D341Med (cell line): ENCODE measurements at places on chromosomes 13 and 19.
A peak's percentile ranks its signal among the peaks of the same experiment; 100 is the strongest.

- DNase-seq: no peak
Measured at GRCh38 chr19:50649433-50650391, at the start of gene C19orf81. Gene C19orf81 (plus strand): TSS chr19:50649445. CDS start chr19:50649445, 0 bp downstream.

- no peak for DNase-seq
Measured at GRCh38 chr13:99383946-99384345, 76.7 kb upstream of the GPR183 start.

DNA sequence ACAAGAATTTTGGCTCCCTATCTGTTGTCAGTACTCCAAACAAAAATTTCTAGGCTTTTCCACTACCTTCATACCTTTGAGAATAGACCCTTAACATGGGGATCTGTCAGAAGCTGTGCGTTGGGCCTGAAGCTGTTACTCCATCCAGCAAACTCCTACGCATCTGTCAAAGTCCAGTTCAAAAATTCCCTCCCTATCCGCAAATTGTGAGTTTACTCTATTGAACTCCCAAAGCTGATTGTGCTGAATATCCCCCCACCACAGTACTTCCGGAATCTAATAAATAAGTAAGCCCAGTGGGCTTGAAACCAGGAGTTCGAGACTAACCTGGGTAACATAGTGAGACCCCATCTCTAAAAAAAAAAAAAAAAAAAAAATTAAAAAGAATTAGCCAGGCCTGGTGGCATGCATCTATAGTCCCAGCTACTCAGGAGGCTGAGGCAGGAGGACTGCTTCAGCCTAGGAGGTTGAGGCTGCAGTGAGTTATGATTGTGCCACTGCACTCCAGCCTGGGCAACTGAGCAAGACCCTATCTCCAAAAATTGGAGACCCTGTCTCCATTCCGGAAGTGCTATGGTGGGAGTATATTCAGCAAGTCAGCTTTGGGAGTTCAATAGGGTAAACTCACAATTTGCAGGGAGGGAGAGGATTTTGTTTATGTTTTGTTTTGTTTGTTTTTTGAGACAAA, 930 bp upstream of the FBN3 start:
- no peak for DNase-seq

DNA sequence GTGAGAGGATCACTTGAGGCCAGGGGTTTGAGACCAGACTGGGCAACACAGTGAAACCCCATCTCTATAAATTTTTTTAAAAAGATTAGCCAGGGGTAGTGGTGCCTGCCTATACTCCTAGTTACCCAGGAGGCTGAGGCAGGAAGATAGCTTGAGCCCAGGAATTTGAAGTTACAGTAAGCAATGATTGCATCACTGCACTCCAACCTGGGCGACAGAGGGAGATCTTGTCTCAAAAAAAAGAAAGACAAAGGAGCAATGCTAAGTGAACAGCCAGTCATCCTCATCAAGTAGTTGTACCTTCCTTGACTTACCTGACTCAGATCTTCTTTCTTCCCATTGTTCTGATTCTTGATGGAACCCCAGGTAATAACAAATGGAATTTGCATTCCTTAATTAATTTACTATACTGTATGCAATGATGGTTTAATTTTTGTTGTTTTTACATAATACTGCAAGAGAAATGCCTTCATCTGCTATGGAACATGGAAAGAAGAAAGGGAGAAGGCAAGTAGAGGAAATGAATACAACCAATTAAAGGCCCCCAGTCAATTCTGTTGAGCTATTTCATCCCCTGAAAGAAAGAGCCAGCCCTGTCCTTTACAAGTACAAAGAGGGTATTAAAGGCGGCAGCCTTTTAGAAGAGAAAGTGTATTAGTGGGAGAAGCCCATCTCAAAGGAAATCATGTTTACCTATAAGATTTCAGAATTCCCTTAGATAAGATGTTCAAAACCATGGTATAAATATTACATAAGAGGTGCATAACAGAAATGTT, 316.7 kb downstream of the DIAPH3 start:
- DNase-seq: no peak

GRCh38 chr13:42412812-42413483, 141.0 kb downstream of the AKAP11 start:
- DNase-seq: no peak

DNA sequence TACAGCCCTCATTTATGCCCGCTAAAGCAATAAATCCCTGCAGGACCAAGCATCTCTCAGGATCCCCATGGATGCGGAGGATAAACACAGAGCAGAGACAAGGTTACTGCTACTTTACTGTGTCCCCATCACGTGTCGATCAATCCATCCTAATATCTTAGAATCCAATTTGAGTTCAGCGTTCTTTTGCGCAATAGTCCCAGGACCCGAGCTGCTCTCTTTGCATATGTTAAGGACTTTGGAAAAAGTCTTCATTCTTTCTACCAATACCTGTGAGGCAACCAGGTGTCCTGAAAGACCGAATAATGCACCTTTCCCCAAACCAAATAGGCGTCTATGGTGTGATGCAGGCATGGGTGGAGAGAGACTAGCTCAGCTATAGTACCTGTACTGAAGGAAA, 38.0 kb upstream of the URAD start:
- no peak for DNase-seq

- DNase-seq: no peak
Measured at GRCh38 chr13:111636804-111637203, 316.4 kb downstream of the TEX29 start.

DNA sequence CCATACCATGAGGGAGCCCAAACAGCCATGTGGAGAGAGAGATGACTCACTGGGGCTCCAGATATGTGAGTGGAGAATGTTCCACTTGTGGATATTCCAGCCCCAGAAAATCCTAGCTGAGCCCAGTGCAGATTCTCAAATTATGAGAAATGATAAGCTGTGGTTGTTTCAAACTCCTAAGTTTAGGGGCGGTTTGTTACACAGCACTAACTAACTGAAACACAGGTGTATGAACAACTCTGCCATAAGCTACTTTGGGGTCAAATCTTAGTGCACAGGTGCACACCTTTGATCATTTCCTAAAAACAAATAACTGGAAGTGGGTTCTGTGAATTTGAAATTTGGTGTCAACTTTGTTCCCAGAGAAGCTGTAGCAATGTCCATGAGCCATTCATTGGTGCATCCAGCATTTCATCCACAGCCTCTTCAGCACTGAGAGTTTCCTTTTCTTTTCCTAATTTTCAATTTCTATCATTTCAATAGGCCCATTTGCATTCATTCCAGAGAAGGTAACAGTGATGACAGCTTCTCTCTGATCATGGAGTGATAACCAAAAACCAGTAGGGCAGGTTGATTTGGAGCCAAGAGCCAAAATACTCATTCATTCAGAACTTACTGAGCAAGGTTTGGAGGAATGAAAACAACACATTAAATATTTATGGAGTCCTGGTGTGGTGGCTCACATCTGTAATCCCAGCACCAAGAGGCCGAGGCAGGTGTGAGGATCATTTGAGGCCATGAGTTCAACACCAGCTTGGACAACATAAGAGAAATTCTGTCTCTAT, 8.8 kb upstream of the CLPP start:
- DNase-seq: no peak

GRCh38 chr13:97390941-97391600, 42.9 kb upstream of the RAP2A start:
- no peak for DNase-seq

DNA sequence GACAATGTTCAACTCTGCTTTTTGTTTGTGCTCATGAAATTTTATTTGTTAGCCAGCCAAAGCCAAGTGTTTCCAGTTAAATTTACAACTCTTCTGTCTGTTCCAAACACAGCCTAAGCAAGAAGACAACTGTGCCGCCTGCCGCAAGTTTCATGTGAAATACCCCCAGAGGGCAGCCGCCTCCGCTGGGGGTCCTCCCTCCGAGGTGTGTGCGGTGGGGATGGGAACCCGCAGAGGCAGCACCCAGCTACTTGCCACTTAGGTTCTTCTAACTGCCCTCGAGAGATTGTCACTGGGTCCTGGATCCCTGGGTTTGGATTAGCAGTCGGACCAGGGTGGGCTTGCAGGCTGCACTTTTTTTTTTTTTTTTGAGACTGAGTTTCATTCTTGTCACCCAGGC, 28.5 kb downstream of the ATP11A start:
- no peak for DNase-seq

DNA sequence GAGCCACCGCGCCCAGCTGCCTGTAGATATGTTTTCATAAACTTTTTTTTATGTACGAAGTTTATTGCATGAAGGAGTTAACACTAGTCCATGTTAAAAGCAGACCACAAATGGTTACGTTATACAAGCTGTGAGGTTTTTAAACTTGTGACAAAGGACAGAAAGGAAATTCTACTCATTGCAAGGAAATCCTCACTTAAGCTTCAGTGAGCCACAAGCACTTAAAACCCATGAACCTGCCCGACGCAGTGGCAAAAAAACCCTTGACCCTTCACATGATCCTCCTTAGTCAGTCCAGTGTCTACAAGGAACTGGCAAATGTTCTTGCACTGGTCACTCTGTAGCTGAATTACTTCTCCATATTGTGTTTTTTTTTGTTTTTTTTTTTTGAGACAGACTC, 4.2 kb downstream of the MPND start:
- no peak for DNase-seq

- DNase-seq: no peak
Measured at GRCh38 chr13:35927567-35928021, 203.6 kb downstream of the DCLK1 start.

DNA sequence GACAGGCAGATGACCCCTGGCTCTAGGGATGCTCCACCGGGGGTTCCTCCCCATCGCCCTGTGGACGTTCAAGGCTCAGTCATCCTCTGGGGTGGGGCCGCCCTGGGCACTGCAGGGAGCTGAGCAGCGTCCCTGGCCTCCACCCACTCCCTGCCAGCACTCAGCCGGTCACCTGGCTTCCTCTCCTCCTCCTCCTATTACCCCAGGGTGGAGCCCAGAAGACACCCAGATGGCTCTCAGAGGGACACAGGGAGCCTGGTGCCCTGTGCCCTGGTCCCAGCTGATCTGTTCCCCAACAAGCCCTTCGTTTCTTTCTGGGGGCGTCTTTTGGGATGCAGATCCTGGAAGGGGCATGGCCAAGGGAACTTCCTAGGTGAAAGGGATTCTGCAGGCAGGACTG, 3.7 kb upstream of the MKNK2 start:
- DNase-seq: no peak

GRCh38 chr13:48154671-48155070, 59.8 kb upstream of the MED4 start:
- no peak for DNase-seq

DNA sequence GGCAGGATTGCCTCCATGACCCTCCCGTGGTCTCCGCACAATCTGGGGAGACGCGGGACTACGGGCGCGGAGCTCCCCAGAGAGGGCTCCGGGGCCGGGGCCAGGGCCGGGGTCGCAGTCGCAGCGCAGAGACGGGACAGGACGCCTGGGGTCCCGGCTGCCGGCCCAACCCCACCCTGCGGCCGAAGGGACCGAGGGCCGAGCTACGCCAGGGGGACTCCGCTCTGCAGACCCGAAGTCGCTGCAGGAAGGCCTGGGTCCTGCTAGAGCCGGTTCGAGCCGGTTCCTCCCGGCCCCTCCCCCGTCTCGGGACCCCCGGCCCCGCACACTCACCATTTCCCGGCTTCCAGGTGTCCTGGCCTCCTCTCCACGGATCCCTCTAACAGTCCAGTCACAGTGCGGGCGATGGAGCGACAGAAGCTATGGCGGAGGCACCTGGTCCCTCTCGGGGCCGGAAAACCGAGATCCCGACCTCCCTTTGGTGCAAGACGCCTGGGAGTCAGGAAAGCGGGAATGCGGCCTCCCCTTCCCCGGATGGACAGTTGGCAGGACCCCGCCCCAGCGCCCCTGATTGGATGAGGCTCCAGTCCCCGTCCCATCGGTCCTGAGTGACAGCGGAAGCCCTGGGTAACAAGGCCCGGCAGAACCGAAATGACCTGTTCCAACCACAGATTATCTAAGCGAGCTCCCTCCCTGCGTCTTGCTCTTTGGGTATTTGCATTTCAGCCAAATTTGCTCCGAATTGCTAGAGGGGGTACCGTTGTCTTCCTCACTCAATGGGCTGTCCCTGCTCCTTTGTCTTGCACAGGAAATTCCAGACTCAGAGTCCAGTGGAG, at the start of gene ZNF625:
TSS of gene ZNF625 (minus strand) at position 512 of the 836 bp plus-strand sequence. CDS start at position 336, 176 bp downstream.
- DNase-seq: peak; percentile 94

GRCh38 chr13:113895436-113895835, 31.6 kb upstream of the GAS6 start:
- DNase-seq: no peak
